ENCODE measurements at places on chromosomes 12 and 14. TPM values are rescaled to one million over a fixed set of nuclear protein-coding genes. Genes with fewer than 3 reads are reported as not detected.
A peak's percentile ranks its signal among the peaks of the same experiment; 100 is the strongest.

DNA sequence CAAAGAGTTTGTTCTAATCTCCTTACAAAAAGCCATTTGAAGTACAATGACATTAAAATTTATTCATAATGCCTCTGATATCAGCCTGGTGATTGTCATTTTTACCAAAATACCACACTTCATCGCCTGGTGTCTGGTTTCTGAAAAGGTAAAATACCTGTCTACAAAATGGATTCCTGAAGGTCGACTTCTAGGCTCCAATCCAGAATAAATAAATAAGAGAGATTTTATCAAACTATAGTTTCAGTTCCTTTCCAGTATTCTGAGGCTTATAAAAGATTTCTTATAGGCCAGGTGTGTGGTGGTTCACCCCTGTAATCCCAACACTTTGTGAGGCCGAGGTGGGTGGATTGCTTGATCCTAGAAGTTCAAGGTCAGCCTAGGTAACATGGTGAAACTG, 340.7 kb downstream of the SLC16A7 start:
- H3K4me3 ChIP-seq, result no peak overlapping the region
- no peaks in the 10 kb centered on the region for H3K36me3 ChIP-seq
- no peaks in the 10 kb centered on the region for H3K4me1 ChIP-seq
- no peaks in the 10 kb centered on the region for H3K27me3 ChIP-seq

DNA sequence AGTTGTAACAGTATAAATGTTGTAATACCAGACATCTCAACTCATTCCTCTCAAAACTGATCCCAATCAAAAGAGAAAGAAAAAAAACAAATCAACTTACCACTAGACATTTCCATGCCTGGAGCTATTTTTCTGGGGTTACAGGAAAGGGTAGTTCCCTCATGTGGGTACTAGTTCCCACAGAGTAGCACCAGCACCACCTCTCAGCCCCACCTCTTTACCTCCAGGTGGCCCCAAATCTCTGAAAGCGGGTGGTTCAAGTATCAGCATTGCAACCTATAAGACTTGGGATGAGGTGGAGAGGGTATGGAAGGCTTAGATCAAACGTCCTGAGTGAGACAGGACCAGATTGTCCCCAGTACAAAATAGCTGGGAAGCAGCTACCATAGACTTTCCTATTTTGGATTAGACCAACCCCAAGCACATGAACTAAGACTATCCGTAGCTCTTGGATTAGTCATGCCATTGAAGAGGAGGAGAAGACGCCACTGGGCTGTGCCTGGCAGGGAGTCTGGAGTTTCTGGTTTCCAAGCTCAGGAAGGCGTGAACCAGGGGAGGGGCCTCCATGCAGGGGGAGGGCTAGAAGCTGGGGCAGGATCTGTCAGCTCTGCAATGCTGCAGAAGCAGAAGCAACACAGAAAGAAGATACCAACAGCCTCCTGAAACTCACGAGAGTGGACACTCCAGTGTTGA, at the start of gene SLC39A2:
SLC39A2 (plus strand) TSS at position 620 of the 693 bp plus-strand sequence. CDS start 154 bp downstream, outside the sequence.
- peak within 1 kb of the TSS; percentile 19 for H3K27ac ChIP-seq
- peaks cover 8% of the 10 kb centered on the region for H3K4me1 ChIP-seq
- DNase-seq, result no peak
- peaks cover 29% of the 10 kb centered on the region for H3K36me3 ChIP-seq

GRCh38 chr14:103563844-103564505, 1.2 kb downstream of the COA8 start:
- H3K27me3 ChIP-seq, result no peaks in the 10 kb centered on the region
- peaks cover 39% of the 10 kb centered on the region for H3K4me1 ChIP-seq
- peaks cover 30% of the 10 kb centered on the region for H3K36me3 ChIP-seq
- peak overlapping the region; percentile 8 for H3K27ac ChIP-seq
- DNase-seq, result no peak

DNA sequence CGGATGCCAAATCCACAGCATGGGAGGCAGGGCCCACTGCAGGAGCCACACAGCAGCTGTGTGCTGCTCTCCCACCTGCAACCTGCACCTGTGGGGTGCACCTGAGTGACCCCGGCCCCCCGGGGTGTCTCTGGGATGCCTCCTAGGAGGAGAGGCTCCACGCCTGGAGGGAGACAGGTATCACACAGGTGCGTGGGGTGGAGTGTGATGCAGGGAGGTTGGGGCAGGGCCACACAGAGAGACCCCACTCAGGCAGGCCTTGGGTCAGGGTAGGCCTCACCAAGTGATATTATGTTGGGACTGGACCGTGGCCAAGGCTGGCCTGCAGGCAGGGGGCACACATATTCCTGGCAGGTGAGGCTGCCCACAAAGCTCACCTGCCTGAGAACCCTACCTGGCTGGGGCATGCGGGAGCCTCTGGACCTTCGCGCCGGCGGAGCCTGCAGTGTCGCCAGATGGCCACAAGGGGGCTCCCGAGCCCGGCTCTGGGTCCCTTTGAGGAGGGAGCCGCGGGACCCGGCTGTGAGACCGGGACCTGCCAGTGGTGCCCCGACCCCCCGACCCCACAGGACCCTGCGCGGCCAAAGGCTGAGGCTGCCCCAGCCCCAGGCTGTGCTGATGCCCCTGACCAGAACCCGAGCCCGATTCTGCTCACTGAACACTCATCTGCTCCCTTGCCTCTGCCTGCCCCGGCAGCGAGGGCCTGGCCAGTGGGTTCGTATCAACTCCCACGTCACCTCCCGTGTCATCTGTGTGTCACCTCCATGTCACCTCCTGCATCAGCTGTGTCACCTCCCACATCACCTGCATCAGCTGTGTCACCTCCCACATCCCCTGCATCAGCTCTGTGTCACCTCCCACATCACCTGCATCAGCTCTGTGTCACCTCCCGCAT, 11.4 kb downstream of the TMEM121 start:
- no peak overlapping the region for H3K4me3 ChIP-seq
- no peaks in the 10 kb centered on the region for H3K36me3 ChIP-seq
- peak; percentile 76 for DNase-seq
- no peak overlapping the region for H3K27ac ChIP-seq
- H3K4me1 ChIP-seq, result peaks cover 1% of the 10 kb centered on the region
- peaks cover 15% of the 10 kb centered on the region for H3K27me3 ChIP-seq

DNA sequence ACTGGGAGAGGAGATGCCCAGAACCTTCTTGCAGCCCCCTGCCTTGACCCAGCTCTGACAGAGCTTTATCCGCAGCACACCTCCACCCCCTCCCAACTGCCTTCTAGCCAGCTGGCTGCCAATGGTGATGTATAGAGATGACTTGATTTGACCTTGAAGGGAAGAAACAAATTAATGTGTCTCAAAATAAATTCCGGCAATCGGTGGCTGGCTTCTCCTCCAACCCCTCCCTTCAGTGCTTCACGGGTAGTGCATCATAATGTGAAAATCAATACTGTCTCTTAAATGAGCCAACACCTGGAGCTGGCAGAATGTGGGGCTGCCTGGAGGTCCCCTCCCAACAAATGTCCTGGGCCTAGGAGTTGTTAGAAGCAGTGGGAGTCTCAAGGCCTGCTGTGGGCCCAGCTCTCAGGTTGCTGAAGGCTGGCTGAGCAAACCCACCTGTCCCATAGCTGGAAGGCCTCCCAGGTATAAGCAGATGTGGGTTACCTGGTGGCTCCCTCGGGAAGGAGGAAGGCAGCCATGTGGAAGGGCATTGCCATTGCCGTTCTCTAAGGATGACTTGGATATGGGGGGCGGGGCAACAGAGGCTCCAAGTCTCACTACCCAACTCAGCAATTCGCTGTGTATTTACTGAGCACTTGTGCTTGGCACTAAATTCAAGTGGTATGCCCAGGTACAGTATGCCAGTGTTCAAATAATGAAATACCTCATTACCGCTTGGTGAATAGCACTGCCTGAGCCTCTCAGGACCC, 23.2 kb downstream of the HSPB8 start:
- H3K4me1 ChIP-seq, result no peaks in the 10 kb centered on the region
- DNase-seq, result no peak
- H3K27me3 ChIP-seq, result no peaks in the 10 kb centered on the region
- H3K36me3 ChIP-seq, result no peaks in the 10 kb centered on the region
- no peak overlapping the region for H3K27ac ChIP-seq
- H3K4me3 ChIP-seq, result no peak overlapping the region

DNA sequence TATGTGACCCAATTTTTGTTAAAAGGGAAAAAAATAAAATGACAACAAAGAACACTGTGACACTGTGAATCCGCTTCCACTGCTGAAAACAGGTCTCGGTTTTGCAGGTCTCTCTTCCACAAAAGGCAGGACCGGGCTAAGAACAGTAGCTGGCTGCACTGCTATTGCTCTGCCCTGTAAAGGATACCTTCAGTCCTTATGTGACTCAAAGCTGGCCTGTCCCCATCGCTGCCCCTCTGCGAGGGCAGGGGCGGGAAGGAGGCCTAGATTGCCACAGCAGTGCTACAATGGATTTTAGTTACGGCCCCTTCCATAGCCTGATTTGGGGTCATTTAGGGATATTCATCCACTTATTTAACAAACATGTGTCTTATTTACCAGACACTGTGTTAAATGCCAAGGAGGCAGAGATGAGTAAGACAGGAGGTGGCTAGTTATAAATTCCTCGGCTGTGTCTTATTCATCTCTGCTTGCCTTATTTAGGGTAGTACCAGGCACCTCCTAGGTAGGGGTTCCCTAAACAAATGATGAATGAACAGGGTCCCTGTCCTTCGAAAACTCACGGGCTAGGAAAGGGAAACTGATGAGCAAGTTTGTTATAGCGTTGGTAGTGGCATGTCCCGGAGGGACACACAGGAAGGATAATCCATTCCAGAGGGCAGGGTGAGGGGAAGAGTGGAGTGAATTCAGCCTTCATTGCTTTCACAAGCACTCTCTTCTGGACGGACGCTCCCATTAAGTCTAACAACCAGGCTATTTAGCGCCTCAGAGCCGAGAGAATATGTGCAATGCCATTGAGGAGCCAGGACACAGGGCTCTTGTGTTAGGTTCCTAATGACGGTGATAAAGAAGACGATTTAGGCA, 73.3 kb downstream of the EID3 start:
- H3K36me3 ChIP-seq, result no peaks in the 10 kb centered on the region
- DNase-seq, result no peak
- no peak overlapping the region for H3K27ac ChIP-seq
- no peak overlapping the region for H3K4me3 ChIP-seq

DNA sequence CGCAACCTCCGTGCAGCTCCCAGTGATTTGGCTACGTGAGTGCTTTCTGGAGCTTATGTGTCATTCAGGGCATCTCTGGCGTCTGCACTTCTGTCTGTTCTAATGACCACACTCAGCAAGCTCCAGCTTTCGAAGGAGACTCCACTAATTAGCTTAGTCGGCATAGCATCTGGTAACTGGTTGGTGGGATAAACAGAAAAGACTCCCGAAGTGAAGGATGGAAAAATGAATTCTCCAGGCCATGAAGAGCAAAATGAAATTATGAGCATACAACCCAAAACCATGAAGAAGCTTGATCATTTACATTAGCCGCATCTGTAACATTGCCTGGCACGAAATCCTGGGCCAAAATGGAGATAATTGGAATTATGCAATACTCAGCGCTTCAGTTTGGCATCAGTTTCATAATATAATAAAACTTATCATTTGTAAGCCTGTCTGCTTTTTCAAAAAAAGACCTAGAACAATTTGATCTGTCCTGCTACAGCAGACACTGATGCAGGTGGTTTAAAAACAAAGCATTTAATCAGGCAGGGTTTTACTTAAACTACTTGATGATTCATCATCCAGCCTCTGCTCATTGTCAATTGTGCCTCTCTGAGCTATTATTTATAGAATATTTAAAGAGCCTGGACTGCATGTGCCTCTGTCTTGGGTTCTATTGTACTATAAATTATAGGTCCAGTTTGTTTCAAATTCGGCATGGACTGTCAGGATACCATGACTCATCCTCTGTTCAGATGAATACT, 87.4 kb downstream of the SYT1 start:
- H3K27me3 ChIP-seq, result no peaks in the 10 kb centered on the region
- no peak overlapping the region for H3K4me3 ChIP-seq
- H3K36me3 ChIP-seq, result no peaks in the 10 kb centered on the region
- DNase-seq, result no peak

DNA sequence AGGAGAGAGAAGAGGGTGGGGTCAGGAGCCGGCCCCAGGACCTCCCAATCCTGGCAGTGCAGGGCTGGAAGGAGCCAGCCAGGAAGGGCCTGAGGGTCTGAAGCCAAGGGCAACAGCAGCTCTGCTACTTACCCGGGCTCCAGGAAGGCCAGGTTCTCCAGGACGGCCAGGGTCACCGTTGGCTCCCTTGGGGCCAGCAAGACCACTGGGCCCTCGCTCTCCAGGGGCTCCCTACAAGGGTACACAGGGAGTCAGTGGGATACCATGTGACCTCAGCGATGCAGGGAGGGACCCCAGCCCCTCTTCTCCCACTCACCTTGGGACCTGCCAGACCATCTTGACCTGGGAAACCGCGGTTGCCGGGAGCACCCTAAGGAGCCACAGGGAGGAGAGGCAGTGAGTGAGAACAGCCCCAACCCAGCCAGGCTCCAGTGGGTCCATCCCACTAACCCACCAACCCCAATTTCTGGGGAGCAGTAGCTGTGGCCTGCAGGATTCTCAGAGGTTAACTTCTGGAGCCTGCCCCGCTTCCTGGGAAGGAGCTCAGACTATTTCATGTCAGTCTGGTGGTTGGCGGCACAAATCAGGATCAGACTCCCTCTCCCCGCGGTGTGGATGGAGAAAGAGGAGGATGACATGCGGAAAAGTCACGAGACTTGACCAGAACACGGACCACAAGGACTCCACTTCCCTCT, 18.5 kb downstream of the COL2A1 start:
- H3K4me3 ChIP-seq, result no peak overlapping the region
- no peaks in the 10 kb centered on the region for H3K36me3 ChIP-seq
- peaks cover 6% of the 10 kb centered on the region for H3K27me3 ChIP-seq
- H3K27ac ChIP-seq, result no peak overlapping the region
- H3K4me1 ChIP-seq, result peaks cover 20% of the 10 kb centered on the region

DNA sequence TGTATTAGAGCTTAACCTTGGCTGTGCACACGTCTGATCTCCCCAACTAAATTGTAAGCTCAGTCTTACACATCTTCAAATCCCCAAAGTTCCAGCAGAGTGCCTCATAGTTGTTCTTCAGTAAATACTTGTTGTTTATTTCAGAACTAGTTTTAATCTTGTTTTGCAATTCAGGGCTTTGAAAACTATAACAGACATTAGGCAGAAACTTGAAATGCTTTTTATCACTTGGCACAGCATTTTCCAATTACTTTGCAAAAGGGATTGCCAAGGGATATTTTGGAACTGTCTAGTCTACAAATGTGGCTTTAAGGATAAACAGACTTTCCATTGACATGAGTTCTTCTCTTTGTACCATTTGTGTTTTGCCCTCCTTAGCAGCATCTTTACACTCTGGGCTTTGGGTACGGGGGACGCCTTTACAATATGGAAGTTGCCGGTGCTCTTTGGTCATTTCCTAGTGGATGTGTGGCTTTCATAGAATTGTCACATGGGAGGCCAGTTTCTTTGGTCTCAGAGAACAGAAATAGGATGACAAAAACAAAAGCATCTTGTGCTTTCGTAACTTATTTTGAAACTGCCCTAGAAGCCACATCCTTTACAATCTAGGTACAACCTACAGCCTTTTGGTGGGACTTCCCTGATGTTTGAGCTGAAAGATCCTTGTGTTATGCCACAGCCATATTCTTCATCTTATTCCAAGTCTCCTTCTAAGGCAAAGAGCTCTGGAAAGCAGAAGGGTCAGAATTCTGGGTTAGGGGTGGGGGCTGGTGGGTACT, 96.9 kb downstream of the NPAS3 start:
- H3K27me3 ChIP-seq, result no peaks in the 10 kb centered on the region
- no peaks in the 10 kb centered on the region for H3K36me3 ChIP-seq
- no peak overlapping the region for H3K27ac ChIP-seq
- H3K4me1 ChIP-seq, result no peaks in the 10 kb centered on the region
- DNase-seq, result no peak
- H3K4me3 ChIP-seq, result no peak overlapping the region

Gene SMCO2
- 0.32 TPM for total RNA-seq

Gene TMCC3
- total RNA-seq, result 0.11 TPM

Gene GLIPR1L2
- total RNA-seq, result 0.27 TPM

Gene SOAT2
- total RNA-seq, result 6.7 TPM

Gene AKAP5
- 1.6 TPM for total RNA-seq

Gene FAM90A1
- total RNA-seq, result 0.13 TPM

Gene SNW1
- total RNA-seq, result 121 TPM

Gene RERG
- not detected for total RNA-seq

Gene FERMT2
- 1.0 TPM for total RNA-seq
